ENCODE measurements at places on chromosomes 7 and 10.
A peak's percentile ranks its signal among the peaks of the same experiment; 100 is the strongest.

DNA sequence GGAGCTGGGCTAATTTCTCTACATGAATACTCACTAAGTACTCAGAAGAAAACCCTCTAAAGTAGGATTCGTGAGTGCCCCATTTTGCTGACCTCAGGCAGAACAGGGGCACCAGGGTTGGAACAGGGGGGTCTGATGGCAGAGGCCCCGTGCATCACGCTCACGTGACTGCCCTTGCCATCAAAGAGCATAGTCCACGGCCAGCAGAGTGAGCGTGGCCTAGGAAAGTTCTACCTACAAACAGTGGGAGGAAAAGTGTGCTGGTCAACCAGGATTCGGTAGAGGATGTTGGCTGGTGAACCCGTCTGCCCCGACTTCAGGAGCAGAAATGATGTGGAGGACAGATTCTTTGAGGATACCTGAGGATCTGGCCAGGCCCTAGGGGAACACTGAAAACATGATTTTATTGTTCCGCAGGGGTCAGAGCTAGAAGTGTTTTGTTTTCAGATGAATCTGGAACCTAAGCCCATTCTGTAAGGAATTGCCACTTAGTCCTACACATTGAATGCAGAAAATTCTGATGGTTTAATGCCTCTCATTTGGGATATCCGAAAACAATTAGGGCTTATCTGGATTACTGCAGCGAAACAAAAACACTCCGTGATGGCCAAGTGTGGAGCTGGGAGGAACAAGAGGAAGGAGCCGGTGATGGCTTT, 138.8 kb upstream of the SHH start:
- DNase-seq, result no peak

DNA sequence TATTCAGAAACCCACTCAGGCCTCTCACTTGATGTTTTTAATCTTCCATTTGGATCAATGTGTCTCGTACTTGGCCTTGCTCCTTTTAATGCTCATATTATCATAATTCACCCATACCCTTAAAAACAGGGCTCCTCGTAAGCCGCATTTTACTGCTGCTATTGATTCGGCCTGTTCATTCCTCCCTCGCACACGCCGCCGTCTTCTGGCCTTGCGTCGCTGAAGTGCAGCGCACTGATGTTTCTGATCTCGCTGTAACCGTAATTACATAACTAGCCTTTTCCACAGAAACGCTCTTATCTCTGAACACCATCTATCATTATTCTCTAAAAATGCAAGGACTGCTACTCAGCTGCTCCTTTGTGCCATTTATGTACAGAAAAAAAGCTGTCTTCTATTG, 544.5 kb upstream of the FOXK1 start:
- no peak for DNase-seq

DNA sequence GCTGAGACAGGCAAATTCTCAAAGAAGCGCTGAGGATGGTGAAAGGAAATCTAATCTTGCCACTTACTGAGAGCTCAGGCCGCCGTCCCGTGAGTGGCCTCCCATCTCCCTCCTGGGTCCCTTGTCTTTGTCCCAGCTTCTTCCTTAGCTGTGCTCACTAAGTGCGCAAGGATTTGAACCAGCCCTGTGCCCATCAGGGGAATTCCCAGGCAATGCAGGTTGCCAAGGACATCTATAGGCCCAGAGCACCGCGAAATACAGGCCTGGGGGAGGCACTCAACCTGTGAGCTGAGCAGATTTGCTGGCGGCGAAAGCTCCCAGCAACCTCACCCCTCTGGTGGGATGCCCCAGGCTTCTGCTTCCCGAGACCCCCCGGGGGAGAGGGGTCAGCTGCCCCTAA, 64.8 kb downstream of the OAT start:
- no peak for DNase-seq

DNA sequence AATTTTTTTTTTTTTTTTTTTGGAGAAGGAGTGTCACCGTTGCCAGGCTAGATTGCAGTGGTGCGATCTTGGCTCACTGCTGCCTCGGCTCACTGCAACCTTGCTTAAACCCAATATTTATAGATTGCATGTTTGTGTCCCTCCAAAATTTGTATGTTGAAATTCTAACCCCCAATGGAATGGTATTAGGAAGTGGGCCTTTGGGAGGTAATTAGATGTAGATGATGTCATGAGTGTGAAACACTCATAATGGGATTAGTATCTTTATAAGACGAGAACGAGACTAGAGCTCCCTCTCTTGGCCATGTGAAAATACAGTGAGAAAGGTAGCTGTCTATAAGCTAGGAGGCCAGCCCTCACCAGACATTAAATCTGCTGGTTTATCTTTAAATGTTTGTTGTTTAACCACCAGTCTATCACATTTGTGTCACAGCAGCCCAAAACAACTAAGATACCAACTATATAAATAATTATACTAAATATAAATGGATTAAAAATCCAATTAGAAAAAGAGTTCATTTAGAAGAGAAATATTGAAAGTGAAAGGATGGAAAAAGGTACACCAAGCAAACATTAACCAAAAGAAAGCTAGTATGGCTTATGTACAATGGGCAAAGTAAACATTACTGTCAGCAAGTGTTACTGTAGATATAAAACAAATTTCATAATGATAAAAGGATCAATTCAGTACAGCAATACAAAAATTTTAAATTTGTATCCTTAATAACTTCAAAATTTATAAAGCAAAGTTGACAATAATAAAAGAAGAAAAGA, 9.3 kb downstream of the TCAF1 start:
- DNase-seq, result no peak

DNA sequence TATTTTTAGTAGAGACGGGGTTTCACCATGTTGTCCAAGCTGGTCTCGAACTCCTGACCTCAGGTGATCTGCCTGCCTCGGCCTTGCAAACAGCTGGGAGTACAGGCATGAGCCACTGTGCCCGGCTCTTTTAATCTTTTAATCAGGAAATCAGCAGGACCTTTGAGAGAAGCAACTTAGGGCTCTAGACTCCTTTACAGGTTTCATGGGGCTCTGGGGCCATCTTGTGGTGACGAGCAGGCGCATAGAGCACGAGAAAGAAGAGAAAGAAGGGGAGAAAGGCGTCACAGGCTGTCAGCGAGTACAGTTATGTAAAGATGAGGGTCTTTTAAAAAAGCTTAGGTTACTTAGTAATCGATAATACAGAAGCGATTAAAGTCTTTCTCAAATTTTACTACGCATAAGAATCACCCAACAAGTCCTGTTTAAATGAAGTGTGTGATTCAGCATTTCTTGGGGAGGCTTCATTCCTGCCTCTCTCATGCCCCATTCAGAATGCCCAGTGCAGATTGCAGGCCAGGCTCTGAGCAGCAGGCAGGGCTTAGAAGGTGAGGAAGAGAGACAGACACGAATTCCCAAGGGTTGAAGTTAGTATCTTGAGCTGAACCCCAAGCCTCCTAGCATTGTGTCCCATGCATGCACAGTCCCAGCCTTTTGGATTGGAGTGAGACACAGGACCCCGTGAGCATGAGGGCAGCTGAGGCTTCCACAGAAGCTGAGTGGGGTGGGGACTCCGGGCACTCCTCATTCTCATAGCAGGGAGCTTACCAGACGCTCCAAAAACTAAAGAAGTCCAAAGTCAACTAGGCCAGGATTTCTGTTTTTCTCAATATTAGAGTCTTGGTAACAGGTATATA, 23.6 kb upstream of the PFKP start:
- DNase-seq, result peak; percentile 35

Data from stimulated activated CD4-positive, alpha-beta T cell treated with anti-CD3 and anti-CD28 coated beads, Interleukin-1b, Interleukin-23, amount 100 ng/mL, for 1 hour (primary cell).